IPS-NIHi11 (cell line): ENCODE measurements at places on chromosomes 3 and 15.

DNA sequence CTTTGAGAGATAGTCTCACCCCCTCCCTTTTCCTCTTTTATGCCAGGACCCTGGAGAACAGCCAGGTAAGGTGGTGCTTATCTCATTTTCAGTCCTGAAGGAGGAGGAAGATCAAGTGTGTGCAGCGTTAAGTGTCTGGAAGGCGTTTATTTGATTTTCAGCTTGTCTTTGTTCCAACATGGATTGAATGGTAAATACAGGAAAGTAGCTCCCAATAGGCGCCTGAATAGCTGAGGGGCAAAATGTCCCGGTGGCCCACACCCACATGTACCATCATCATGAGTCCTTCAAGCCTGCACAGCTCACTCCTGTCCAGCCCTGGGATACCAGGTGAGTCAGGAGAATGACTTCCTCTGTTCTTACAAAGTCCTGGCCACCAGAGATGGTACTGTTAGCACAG lies 73.5 kb downstream of the CEMIP start:
- DNase-seq = no peak

GRCh38 chr15:59543721-59544547 lies 67.6 kb upstream of the GCNT3 start:
- no peak for DNase-seq

- no peak for DNase-seq
Observed at GRCh38 chr15:78456426-78456825, 18.4 kb downstream of the IREB2 start.

- no peak for DNase-seq
Observed at GRCh38 chr3:157522648-157523047, 19.4 kb upstream of the VEPH1 start.

GRCh38 chr3:58074997-58075396 lies 66.8 kb downstream of the FLNB start:
- no peak for DNase-seq

DNA sequence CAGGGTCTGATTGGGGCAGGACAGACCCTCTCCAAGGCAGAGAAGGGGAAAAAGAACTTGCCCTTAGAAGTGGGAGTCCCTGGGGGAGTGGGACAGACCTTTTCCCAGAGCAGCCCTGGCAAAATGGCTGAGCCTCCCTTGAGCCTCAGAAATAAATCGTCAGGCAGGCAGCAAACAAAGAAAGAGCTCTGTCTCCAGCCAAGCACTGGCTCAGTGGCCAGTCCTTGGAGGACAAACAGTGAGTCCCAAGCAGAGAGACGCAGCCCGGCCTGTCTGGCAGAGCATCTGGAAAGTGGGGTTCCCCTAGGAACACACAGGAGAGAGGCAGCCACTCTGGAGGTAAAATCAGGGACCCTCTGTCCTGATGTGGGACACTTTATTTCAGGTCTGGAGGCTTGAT lies 1.8 kb downstream of the SLC6A1 start:
- DNase-seq = no peak

DNA sequence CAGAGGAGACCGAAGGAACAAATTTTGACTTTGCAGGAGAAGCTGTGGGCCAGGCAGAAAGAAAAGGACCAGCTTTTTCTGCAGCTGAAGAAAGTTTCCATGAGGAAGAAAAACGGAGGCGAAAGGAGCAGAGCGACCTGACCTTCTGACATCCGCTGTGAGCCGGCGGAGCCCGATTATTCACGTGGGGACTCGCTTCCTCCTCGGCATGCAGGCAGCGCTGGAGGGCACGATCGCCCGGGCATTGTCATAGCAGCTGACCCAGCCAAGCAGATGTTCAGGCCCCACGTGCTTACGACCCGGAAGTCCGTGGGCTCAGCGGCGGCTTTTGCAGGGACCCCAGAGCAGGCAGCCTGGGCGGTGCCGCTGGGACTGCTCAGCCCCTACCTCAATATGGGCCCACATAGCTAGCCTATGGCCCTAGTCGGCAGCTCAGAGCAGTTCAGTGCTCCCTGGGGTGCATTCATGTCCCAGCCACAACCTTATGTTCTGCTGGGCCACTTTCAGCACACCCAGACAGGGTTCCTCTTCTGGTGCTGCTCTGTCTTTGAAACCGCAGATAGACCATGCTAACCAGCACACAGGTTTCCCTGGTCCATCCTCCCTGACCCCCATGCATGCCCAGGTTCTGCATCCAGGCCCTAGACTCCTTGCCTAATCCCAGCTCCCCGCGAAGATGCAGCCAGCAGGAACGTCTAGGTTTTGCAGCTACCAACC lies 10.5 kb upstream of the EIF4A2 start:
- no peak for DNase-seq

- DNase-seq = no peak
Observed at GRCh38 chr3:43857361-43858293, 166.9 kb downstream of the ABHD5 start.

- no peak for DNase-seq
Observed at GRCh38 chr3:95476534-95476933, 1337.9 kb upstream of the EPHA6 start.

- DNase-seq = peak; percentile 35
Observed at GRCh38 chr3:171385086-171385485, 75.1 kb downstream of the TNIK start.

DNA sequence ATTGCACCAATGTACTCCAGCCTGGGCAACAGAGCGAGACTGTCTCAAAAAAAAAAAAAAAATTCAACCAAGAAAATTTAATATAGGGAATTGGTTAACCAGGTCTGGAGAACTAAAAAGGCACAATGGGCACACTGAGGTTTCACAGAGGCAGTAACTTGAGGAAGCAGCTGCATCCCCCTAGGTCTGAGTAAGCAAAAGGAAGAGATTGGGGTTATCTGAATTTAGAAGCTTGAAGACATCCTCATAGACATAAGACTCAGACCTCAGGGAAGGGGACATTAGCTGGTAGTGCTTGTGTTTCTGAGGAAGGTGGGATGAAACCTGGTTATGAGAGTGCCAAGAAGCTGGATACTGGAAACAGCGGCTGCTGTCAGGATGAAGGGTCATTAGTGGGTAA lies 50.1 kb upstream of the LEKR1 start:
- no peak for DNase-seq

GRCh38 chr15:45399381-45400212 lies 21.3 kb upstream of the GATM start:
- peak; percentile 23 for DNase-seq

DNA sequence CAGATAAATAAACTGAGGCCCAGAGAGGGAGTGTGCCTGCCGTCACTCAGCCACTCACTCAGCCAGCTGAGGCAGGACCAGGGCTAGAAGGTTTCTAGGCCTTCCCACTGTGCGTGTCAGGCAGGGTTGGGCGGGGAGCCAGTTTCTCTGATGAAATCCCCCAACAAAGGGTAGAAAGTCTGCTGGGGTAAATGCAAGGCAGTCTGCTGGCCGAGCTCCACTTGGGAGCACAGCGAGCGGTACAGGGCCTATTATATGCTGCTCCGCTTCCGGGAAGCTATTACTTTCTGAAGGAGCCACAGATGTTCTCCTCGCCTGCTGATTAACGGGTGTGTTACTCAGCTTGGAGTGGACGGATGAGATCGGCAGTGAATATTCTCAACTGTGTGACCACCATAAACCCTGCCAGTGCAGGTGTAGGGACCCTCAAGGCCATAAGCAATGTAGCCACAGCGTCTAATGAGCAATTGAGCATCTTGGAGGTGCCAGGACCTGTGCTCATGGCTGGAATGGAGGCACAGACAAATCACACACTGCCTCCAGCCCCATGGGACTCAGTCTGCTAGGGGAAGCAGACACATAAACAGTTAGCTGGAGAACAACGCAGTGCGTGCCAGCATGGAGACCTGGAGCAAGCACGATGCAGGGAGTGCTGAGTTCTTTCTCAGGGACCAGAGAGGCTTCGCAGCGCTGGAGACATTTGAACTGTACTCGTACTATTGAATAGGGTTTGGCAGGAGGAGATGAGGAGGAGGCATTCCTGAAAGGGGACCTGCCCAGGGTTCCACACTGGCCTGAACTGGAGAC lies 42.1 kb downstream of the CORO2B start:
- no peak for DNase-seq

GRCh38 chr3:21314688-21315087 lies 436.3 kb downstream of the ZNF385D start:
- no peak for DNase-seq

GRCh38 chr15:53527996-53528395 lies 231.5 kb downstream of the WDR72 start:
- DNase-seq = no peak

DNA sequence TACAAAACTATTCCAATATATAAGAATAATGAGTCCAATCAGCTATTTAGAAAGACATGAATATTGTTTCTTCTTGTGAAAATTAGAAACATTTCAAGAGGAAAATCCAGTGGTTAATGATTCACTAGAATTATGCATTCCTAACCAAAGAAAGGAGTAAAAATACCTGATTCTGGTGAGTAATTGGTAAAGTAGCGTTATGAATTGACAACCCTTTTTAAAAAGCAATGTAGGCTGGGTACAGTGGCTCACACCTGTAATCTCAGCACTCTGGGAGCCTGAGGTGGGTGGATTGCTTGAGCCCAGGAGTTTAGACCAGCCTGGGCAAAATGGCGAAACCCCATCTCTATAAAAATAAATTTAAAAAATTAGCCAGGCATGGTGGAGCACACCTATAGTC lies 43.3 kb downstream of the TOPAZ1 start:
- no peak for DNase-seq

DNA sequence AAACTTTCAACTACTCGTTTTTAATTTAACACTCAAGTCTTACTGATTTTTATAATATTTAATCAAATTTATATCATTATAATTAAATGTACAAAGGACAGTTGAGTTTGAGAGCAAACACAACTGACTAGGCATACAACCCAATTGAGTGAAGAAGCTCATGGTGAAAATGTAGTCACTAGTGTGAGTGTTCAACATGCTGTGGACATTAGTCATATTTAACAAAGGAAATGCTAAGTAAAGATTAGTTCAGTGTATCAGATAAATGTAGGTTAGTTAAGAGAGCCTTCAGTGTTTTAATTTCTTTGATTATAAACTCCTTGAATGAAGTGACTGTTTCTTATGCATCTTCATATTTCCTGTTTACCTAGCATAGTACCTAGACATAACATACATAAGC lies 444.2 kb upstream of the GOLIM4 start:
- DNase-seq = no peak

DNA sequence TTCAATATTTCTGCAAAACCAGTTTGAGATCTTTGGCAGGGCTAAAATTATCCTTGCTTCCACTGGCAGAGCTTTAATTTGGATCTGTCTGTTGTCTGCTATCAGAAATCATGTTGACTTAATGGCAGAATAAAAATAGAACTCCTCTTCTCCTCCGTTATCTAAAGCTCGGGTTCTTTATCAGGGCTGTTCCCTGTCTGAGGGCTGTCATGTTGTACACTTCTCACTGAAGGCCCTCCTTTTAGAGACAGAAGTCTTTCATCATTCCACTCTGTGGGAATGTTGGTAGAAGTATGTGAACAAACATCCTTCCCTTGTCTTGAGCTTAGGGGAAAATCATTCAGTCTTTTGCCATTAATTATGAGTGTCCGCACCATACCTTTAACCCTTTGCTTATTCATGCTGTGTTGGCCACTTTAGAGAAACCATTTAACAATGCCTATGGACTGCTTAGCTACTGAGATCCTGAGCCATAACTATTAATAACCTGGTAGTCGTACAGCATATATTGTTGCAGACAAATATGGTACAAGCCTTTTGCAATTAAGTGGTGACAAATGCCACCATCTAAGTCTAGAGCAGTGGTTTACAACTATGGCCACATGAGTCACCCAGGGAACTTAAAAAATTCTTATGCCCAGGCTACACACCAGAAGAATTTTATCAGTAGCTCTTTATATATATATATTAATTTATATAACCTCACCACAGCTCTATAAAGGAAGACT lies 226.0 kb upstream of the TPM1 start:
- DNase-seq = no peak

DNA sequence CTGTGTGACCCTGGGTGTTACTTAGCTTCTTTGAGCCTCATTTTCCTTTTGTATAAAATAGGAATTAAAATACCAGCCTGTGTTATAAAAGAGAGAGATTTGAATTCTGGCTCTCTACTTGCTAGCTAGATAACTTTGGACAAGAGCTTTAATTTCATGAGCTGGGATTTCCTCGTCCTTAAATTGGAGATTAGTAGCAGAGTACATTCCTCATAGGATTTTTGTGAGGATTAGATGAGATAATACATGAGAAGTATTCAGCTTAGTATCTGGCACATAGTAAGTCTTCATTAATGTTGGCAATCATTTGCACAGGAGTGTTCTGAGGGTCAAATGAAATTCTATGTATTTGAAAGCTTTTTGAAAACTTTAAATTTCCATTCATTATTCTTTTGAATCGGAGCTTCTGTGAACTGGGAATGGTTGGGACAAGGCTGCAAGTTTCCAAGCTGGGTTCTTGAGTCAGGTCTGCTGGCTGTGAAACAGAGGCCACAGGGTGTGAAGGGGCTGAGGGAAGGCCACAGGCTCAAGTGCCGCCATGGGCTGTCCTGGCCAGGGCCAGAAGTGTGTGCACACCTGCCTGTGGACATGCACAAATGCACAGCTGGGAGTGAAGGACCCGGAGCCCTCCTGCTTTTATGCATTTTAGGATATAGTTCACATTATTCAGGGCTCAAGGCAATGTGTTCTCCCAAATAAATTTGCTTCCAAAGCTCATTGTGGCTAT lies 17.2 kb downstream of the ALPK3 start:
- no peak for DNase-seq

- DNase-seq = no peak
Observed at GRCh38 chr15:51172193-51172592, 77.5 kb upstream of the TNFAIP8L3 start.

- DNase-seq = no peak
Observed at GRCh38 chr3:196232154-196232881, 16.0 kb downstream of the SLC51A start.

DNA sequence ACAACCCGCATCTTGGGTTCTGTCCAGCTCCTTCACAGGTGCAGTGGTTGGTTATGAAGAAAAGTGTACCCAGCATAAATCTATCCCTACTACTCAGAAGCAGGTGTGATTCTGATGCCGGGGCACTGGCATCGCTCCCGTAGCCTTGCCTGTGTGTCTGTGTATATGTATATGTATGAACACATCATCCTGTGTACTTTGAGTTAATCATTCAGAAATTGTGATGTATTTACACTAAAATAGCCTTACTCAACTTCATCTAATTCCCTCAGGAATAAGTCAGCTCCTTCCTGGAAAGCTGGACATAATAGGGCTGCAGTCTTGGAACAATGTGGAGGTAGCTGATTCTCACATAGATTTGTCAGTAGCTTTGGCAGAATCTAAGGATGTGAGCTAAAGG lies 6.7 kb upstream of the ZBED2 start:
- no peak for DNase-seq

GRCh38 chr15:69523010-69524001 lies 70.7 kb downstream of the RPLP1 start:
- peak; percentile 81 for DNase-seq

DNA sequence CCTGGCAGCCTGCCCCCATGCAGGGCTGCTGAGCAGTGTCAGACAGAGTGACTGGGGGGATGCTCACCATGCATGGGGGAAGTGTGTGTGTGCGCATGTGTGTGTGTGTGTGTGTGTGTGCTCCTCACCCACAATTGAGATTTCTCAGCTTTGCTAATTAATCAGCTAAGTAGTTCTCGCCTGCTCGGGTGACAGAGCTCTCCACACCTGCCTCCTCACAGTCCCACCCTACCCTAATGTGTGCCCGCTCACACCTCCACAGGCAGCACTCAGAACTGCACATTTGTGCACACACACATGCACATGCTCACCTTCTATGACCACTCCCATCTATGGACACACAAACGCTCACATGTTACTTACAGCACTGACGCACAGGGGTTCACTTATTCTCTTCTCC lies 37.3 kb downstream of the CACNA2D2 start:
- no peak for DNase-seq
